ENCODE measurements at places on chromosomes 3 and 15.

GRCh38 chr3:136733317-136733833 lies 18.8 kb downstream of the STAG1 start:
- DNase-seq = no peak

DNA sequence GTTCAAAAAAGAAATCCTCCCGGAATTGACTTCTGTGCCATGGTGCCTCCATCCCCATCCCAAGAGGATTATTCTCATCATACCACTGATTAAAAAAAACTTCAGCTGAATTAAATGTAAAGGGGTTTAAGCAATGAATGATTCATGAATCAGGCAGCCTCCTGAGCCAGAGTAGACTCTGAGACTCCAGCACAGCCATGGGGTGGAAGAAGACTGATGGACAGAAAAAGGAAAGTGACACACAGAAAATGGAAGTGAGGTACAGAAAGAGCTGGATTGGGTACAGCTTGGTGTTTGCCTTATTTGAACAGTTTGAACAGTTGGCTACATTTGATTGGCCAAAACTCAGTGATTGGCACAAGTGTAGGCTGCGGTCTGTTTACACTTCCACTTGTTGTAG lies 224.8 kb upstream of the ATP10A start:
- no peak for DNase-seq

- DNase-seq = no peak
Observed at GRCh38 chr15:96790004-96790403, 459.5 kb downstream of the NR2F2 start.

GRCh38 chr15:52181938-52182780 lies 9.0 kb downstream of the GNB5 start:
- no peak for DNase-seq

- DNase-seq = no peak
Observed at GRCh38 chr3:147449669-147450068, 40.5 kb downstream of the ZIC1 start.

DNA sequence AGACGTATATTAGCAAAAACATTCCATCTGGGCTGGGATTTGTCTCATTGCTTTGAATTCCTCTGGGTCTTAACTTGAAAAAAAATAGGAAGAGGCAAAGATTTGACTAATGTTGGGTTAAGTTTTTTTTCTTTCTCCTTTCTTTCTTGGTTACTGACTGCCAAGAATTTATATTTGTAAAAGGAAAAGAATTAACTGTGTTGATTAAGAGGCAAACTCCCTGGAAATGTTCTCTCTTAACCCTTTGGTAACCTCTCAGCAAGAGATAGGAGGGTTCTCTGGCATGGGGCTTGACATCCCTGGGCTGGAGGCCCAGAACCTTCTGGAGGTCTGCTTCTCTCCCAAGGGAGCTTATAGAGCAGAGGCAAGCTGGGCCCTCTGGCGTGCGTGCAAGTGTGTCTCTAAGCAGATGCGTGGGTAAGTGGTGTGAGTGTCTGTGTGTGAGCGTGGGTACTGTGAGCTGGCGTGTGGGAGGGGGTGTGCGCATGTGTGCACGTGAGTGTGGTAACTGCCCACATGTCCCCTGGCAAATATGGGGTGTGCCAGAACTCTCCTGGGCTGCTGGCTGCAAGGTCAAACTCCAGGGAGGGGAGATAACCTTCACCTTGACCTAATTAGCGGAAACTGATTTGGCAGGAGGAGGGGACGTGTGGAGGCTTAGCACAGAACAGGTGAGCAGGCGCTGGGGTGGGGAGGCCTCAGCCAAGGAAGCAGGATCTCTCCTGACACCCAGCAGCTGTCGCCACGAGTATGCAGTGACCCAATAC lies 49.4 kb upstream of the MAGEF1 start:
- DNase-seq = no peak

DNA sequence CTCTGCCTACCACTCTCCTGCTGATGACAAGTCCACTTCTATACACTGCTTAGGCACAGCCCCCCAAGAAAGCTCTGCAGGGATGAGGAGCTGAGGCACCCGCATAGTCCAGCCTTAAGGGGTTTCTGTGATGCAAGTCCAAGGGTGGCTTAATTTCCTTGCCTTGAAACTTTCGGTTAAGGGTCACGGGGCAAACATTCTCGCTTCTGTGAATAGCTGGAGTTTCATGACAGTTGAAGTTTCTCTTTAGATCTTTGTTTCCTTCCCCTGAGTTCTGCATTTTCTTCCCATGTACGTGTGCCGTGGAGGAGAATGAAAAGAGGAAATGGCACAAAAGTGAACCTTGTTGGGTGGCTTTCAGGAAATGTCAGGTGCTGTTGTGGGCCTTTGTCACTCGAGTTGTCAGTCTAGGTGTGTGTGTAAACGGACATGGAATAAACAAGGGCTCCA lies 7.0 kb downstream of the GPR160 start:
- no peak for DNase-seq

- no peak for DNase-seq
Observed at GRCh38 chr3:120854908-120855526, 53.0 kb upstream of the STXBP5L start.

GRCh38 chr3:45644063-45644790 lies 45.0 kb upstream of the SACM1L start:
- DNase-seq = no peak

DNA sequence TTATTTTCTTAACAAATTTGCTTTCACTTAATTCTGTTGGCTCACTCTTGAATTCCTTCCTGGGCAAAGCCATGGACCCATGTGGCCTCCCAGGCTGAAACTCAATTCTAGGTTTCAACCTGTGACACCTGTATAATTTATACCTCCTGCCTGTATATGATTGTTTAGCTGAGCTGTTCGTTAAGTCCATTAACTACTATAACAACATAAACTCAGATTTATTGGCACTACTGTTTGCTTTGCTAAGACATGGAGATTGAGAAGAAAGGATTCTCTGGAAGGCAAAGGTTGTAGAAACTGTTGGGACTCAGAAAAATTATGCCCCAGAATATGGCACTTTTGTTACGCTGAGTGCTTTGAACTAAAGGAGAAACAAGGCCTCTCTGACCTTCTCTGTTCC lies 26.7 kb upstream of the CCDC50 start:
- DNase-seq = no peak

DNA sequence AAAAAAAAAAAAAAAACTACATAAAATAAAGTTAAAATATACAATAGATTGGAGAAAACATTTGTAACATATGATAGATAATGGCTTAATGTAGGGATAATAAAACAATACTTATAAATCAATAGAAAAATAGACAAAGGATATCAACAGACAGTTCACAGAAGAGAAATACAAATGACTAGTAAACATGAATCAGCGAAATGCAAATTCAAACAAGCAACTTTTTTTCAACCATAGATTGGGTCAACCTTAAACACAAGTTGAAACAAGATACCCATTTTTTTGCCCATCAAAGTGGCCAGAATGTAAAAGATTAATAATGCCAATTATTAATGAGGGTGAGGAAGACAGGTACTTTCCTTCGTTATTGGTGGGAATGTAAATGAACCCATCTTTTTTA lies 59.9 kb downstream of the ABHD2 start:
- DNase-seq = no peak

GRCh38 chr3:13621381-13622221 lies 72.7 kb downstream of the FBLN2 start:
- peak; percentile 72 for DNase-seq

GRCh38 chr3:82520846-82521245 lies 759.4 kb upstream of the GBE1 start:
- no peak for DNase-seq

DNA sequence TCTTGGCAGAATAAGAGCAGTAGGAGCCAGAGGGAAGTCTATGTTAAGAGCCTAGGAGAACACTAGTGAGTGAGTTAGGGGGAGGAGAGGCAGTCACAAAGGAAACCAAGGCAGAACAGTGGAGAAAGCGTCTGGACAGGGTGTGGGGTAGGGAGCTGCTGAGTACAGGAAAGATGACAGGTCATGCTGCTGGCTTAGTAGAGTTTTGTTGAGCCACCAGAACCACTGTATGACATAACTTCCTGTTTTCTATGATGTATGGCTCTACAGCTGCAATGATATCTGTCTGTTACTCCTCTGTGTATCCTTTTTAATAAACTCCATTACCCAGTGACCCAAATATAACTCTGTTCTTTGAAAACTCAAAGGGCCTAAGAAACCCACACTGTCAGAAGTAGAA lies 10.6 kb upstream of the STT3B start:
- no peak for DNase-seq

GRCh38 chr15:85871545-85871944 lies 76.8 kb upstream of the KLHL25 start:
- no peak for DNase-seq

- DNase-seq = no peak
Observed at GRCh38 chr15:80371924-80372323, 32.3 kb upstream of the ARNT2 start.

DNA sequence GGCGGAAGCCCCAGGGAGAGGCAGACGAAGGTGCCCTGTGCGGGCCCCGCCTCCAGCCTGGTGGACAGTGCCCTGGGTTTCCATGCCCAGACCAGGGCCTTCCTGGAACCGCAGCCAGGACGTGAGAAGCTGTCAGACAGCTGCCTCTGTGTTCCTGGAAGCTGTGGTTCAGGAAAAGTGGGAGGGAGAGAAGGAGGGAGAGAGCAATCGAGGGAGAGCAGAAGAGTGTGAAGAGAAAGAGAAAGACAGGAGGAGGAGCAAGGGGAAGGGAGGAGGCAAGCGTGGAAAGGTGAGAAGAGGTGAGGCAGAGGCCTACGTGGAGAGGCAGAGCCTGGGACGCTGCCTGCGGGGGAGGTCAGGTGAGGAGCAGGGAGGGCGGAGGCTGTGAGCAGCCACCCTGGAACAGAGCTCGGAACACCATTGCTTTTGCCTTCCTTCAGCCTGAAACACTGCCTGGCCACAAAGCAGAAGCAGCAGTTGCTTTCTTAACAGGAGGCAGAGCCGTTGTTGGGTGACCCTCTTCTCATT lies 18.6 kb downstream of the ZDHHC19 start:
- DNase-seq = no peak

DNA sequence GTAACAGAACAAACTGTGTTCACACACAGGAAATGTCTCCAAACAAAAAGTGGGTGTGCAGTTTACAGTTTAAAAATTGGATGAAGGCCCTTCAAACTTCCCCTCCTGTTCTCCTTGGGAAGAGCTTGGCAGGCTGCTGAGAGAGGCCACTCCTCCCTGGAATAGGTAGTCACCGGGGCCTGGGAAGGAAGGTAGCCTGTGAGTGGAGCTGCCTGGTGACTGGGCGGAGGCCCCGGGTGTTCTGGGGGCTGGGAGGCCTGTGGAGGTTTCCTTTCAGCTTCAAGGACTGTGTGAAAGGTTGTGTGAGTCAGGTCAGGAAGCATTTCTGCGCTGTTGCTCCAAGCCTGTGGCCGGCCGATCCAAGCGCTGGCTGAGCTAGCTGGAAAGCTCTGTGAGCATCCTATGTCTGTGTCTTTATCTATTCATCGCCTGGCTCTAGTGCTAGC lies 14.1 kb downstream of the SLCO3A1 start:
- no peak for DNase-seq

DNA sequence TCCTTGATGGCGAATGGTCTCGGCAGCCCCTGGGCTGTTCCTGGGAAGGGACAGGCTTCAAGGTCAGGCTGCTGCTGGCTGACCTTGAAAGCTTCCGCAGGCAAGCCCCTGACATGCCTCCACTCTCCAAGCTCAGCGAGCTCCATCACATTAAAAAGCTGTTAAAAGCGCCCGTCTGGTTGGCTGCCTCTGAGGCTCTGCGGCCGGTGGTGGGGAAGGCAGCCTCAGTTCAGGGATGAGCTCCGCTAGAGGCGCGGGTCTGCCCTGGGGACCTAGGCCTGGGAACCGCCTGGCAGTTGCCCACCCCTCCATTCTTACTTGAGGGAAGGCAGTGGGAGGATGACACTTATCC lies 103.8 kb downstream of the LINGO1 start:
- DNase-seq = no peak

- no peak for DNase-seq
Observed at GRCh38 chr3:106007512-106007911, 138.7 kb upstream of the CBLB start.

DNA sequence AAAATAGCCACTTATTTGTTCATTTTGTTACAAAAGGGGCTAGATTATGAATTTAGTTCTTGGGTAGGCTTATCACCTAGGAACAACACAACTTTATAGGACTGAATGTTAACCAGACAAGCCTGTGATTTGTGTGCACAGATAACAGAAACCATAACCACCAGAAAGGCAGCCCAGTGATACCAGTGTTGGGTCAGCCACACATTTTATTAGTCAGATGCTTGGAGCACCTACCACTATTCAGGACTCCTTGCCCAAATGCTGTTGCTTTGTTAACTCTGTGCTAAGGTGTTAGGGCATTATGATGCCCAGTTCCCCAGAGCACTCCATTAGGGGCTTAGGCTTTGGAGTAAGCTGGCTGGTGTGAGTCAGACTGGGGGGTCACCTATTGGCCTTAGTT lies 22.5 kb downstream of the PLCL2 start:
- DNase-seq = no peak

DNA sequence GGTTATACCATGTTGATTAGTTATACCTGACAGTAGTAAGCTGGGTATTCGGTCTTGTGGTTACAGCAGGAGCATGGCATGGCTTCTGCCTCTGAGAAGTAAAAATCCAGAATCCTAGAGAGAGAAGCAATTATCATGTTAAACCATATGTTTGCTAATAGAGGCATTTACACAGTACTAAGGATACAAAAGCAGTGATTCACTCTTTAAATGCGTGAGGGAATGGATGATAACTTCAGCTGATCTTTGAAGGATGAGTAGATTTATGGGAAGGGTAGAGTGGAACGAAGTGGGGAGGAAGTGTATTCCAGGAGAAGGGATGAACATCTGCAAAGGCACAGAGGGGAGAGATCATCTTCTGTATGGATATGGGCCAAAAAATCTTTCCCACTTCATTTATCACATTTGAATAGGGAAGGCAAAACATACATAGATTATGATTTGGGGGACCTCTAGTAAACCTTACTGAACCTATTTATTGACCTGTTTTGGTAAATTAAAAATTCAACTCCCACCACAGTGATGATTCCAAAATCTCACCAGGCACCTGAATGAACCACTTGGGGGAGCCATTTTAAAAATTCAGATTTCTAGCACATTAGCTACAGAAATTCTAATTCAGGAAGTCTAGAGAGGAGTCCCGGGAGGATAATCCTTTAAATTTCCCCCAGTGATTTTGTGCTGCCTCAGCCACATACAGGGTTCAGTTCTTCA lies 35.1 kb downstream of the IGSF10 start:
- no peak for DNase-seq

- no peak for DNase-seq
Observed at GRCh38 chr15:42141795-42142667, 14.4 kb downstream of the PLA2G4F start.

DNA sequence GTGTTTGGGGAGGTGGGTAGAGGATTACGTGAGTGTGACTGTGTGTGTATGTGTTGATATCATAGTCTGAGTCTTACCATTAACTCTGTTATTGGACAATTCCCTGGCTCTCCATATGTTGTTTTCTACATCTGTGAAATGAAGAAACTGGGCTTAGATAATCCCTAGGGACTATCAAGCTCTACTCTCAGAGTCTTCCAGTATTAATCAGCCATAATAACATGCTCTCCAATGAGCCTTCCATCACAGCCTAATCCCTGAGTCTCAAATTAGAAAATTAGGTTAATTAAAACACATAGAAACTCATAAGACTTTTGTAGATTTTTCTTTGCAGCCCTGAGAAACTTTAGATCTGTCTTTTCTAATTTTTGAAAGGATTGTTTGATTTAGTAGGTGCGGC lies 404.2 kb upstream of the RARB start:
- no peak for DNase-seq

GRCh38 chr3:31172336-31172735 lies 277.9 kb upstream of the GADL1 start:
- DNase-seq = no peak
